Stimulated activated CD4-positive, alpha-beta T cell treated with anti-CD3 and anti-CD28 coated beads, Interleukin-4, amount 100 ng/mL, for 1 hour (primary cell): ENCODE measurements at places on chromosomes 5 and 9.

GRCh38 chr9:93711002-93711401, 134.6 kb downstream of the PHF2 start:
- no peak for DNase-seq

DNA sequence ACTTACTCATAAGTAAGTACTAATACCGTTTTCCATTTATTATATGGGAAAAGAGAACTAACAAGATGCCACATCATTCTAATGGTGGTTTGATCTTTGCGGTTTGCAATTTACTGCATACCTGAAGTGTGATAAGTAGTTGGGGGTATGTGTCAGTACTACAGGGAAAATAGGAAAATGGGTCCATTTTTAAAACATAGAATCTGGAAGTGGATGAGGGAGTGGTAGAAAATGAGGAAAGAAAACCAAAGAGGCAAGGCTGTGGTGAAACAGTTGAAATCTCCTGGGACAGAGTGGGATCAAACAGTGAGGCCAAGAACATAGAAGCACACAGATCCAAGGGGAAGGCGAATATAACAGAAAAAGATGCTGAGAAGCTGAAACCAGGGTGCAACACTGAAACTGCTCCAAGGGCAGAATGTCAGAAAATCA, 6.7 kb downstream of the ADAMTSL1 start:
- DNase-seq: no peak

DNA sequence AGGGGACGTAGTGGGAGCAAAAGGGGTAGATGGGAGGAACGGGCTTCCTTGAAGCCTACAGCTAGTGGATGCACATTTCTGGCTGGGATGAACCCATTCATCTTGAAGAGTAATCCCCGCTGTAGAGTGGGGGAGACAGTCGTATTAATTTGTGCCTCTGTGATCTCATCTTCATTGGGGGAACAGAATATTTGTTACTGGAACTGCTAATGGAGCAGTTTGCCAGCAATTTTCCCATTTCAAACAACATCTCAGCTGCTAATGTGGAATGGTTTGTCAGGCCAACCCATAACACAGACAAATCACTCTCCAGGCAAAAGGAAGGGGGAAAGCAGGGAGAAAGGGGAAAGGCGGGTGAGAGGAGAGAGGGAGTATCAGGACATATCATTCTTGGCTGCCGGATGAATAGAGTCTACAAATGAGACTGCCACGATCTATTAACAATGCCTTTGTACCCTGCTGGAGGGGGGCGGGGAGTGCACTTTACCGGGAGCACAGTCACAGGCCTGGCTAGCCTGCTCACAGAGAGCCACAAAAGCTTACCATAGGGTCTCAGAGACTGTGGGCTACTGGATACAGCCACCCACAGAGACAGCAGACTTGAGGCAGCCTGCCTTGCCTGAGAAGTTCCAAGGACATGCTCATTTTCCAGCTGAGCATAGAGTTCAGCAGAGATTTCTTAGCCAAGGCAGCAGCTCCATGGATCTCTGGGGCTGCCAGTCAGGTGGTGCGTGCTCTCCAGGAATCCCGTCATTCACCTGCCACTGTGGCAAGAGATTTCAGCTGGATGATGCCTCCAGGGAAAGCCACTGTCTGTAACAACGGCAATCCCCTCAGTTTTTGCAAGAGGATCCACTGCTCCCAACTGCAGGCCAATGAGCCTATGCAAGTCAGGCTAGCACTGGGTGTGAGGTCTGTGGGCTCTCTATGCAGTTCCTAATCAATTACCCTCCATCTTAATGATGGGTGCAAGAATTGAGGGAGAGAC, 217.7 kb upstream of the PANK3 start:
- no peak for DNase-seq

GRCh38 chr5:41537581-41537980, 27.2 kb upstream of the PLCXD3 start:
- DNase-seq: no peak

DNA sequence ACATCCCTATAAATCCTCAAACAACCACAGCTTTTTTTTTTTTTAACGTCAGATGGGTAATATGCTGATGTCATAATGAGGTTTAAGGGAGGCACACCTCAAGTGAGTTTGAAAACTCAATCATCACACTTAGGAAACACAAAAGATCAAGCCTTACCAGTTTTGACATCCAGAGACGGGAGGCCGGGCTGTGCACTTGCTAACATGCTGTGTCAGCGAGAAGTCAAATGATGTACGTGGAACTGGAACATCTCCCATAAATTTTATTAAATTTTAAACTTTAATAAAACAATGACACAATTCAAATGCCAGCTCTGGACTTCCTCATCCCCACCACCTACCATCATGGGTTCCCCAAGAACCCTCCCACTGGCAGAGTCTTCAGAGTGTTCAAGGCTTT, 117.6 kb downstream of the C5orf15 start:
- DNase-seq: no peak
